ENCODE measurements at places on chromosomes 3 and 15.

GRCh38 chr3:72380193-72380592 is 468.1 kb downstream of the SHQ1 start:
- DNase-seq = no peak

- DNase-seq = no peak
These were observed 129.7 kb downstream of the TPRG1 start for GRCh38 chr3:189301479-189301878.

DNA sequence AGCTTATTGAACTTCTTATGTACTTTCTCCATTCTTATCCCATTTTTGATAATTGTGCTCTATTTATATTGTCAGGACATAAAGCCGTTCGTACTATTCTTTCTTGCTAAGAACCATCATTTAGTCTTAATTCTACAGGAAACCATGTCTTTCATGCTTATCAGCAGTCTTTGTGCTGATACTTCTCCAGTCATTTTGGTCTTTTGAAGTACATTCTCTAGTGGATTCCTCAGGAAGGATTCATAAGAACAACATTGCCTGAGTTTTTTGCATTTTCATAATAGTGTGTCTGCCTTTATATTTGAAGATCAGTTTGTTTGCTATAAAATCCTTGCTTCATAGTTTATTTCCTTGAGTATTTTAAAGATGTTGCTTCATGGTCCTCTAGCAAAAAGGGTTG is 126.6 kb upstream of the NEO1 start:
- DNase-seq = no peak

DNA sequence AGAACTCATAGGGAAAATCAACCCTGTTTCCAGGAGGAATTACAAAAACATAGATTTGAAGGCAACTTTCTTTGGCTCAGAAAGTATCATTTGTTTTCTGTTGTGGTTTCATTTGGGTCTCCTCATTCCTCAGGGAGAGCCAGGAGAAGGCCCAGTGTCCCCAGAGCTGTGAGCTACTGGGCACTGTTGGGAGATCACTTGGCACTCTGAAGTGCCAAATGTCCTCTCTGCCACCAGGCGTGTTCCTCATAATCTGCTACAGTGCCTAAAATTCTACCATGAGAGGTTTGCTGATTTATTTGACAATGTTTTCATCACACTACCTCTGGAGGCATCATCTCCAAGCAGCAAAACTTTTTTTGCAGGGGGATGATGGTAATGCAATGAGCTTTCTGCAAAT is 17.4 kb upstream of the TNFAIP8L3 start:
- DNase-seq = no peak

DNA sequence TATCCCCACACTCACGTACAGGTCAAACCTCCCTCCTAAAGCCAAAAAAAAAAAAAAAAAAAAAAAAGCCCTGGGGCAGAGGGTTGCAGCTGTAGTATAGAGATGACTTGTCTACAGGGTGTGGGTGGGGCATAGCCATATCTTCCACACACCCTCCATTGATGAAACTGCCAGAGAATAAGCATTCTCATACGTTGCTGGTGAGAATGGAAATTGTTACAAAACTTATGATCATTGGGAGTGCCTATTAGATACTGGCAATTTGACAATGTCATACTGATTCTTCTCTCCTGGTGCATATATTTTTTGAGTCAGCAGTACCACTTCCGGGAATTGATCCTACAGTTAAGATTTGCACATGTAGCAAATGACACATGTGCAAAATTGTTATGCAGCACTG is 11.0 kb upstream of the CTNNB1 start:
- DNase-seq = no peak
